Activated naive CD4-positive, alpha-beta T cell (primary cell): ENCODE measurements at places on chromosomes 5 and 9.

DNA sequence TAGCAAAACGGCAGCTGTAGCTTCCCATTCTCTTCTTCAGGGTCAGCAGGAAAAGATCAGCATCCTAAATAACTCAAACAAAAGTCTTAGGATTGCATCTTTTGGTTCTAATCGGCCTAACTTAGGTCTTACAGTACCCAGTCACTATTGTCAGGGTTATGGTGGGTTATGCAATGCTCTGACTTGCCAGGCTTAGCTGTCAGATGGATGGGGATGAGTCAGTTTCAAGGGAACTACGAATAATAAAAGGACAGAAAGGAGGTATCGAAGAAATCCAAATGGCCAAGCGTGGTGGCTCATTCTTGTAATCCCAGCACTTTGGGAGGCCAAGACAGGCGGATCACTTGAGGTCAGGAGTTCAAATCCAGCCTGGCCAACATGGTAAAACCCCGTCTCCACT, 46.5 kb downstream of the PPP1R2B start:
- DNase-seq = no peak

- DNase-seq = no peak
Observed at GRCh38 chr5:132420706-132421272, 51.3 kb downstream of the SLC22A5 start.

- no peak for DNase-seq
Observed at GRCh38 chr5:114192108-114192507, 169.8 kb upstream of the KCNN2 start.

GRCh38 chr5:100623719-100624118, 88.5 kb downstream of the FAM174A start:
- no peak for DNase-seq

DNA sequence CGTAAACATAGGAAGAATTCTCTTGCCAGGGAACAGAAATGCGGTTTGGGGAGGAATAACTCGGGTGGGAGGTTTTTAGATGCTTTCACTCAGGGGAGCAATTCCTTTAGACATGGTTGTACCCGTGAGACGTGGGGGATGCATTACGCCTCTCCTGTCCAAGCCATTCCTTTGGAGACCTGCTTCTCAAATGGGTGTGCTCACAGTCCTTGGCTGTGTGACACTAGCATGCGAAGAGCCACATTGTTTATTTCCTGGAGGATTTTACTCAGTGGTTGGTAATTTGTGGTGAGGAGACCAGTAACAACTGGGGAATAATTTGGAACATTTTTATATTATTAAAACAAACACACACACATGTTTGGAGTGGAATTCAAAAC, 18.5 kb downstream of the COL15A1 start:
- DNase-seq = no peak

GRCh38 chr9:79665931-79666330, 94.2 kb downstream of the TLE4 start:
- DNase-seq = no peak

GRCh38 chr9:70574151-70574837, 159.8 kb upstream of the KLF9 start:
- DNase-seq = no peak

- DNase-seq = no peak
Observed at GRCh38 chr5:75721573-75721972, 4.3 kb upstream of the POC5 start.

- DNase-seq = no peak
Observed at GRCh38 chr5:74624931-74625505, 15.5 kb downstream of the ENC1 start.

GRCh38 chr5:140549237-140550144, 2.0 kb downstream of the EIF4EBP3 start:
- DNase-seq = no peak

DNA sequence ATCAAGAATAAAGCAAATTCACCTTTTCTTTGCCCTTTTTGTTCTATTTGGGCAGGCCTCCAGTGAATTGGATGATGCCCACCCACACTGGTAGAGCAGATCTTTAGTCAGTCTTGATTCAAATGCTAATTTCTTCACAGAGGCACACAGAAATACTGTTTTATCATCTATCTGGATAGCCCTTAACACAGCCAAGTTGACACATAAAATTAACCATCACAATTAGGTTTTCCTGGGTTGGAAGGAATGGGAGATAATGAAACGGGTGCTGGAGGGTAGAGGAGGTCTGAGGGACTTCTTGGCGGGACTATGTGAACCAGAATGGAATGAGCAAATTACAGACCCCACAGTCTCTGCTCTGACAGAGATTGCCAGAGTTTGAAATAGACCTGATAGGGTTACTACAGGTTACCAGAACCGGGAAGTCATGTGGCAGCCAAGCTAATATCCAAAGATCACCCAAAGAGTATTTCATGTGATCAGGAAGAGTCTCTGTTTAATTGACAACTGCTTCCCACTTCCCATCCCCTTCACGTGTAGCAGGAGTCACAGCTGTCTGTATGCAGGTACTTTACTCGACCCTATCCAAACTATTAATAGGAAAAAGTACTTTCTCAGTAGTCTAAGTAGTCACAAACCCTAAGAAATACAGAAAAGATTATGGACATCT, 20.0 kb upstream of the TMEM161B start:
- no peak for DNase-seq

DNA sequence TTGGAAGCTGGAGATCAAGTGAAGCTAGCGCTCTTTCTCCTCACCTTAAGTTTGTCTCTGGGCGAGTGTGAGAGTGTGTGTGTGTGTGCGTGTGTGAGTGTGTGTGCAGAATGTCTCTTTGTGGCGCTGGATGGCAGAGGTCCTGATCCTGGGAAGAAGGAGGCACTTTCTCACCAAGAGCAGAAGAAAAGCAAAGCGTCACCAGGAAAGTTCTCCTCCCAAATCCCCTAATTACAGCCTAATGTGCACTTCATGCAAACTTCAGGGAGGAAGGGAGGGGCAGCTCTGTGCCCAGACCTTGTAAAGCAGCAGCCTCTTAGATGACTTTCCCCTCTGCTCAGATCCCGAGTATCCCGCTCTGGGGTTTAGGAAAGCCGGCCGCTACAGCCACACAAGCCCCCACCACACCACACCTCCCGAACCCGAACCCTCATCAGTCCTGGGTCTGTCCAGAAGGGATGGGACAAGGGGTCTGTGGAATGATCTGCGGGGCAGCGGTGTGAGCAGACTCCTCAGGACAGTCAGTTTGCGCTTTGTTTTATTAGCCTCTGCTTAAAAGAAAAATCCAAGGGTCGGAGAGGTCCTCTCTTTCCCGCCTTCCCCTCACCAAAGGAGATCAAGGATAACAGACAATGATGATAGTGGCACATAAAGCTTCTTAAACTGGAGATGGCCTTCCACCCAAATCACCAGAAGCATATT, at the start of gene HAPLN1:
HAPLN1 (minus strand) TSS at position 20 of the 702 bp plus-strand sequence. CDS start 47,332 bp downstream, outside the sequence.
- DNase-seq = no peak

DNA sequence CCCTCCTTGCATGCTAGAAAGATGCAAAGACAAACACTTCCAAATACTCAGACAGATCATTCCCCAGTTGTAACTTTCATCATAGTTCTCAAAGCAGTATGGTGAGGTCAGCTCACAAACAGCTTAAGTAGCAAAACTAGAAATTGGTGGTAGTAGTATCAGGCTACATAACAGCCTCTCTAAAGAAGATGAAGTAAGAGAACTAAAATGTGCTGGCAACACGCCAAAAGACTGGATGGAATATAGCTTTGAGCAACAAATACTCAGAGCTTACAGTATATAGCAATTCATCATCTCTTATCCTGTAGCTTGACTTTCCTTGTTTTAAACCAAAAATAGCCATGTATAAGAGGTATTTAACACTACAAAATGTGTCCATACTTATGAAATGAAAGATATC, 7.5 kb downstream of the PFDN1 start:
- DNase-seq = no peak

DNA sequence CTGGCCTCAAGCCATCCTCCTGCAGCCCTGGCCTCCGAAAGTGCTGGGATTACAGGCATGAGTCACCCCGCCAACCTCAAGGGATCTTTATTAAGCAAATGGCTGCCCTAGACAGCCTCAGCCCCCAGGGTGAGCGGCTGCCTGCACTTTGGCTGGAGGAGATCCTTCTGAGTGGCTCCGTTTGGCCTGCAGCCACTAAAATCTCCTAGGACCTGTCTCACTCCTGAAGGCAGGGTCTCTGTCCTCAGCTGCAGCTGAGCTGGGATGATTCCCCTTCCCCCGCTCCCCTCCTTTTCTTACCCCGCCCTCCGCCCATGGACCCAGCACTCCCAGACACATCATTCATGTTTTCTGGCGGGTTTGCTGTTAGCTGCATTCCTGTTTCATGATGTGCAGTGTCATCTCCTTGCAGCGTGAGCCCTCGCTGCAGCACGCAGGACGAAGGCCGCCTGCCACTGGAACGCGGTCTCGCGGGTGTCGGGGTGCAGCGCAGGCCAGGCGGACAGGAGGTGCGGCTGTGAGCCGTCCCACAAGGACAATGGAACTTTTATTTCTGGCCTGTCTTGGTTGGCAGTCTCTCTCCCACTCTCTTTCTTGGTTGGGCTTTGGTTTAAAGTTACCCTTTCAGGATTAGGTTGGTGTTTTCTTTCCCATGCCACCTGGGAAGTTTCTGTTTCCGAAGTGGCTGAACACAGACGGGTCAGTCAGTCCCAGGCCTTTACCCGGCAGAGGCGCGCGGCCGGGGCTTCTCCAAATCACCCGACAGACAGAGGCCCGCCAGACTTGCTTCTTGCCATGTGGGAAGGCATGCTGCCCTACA, 137.1 kb downstream of the FOXD1 start:
- no peak for DNase-seq

DNA sequence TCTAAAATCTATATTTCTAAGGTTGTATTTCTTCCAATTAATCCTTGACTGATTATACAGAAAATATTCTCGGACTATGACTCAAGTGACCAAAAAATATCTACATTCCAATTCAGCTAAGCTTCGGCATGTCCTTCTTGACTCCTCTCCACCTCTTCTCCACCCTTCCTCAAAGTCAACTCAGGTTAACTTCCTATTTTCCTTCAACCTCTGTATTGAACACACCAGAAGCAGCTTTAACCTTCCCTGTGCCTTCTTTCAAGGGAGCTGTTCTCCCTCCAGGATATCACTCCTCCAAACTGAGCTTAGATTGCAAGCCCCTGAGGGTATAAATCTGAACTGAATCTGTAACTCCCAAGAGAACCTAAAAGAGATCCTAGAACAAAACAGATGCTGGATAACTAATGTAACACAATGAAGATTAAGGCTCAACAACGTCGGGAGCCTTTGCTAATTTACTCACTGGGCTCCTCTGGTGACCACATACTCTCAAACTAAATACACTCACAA, 1.1 kb downstream of the SLCO4C1 start:
- no peak for DNase-seq

DNA sequence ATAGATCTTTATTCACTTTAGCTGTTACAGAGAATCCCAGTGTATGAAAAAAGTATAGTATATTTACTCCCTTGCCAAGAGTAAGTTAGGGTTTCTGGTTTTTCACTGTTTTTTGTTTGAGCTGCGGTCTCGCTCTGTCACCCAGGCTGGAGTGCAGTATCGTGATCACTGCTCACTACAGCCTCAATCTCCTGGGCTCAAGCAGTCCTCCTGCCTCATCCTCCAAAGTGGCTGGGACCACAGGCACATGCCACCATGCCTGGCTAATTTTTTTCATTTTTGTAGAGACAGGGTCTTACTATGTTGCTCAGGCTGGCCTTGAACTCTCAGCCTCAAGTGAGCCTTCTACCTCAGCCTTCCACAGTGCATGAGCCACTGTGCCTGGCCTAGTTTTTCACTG, 3.0 kb downstream of the RAI14 start:
- no peak for DNase-seq

DNA sequence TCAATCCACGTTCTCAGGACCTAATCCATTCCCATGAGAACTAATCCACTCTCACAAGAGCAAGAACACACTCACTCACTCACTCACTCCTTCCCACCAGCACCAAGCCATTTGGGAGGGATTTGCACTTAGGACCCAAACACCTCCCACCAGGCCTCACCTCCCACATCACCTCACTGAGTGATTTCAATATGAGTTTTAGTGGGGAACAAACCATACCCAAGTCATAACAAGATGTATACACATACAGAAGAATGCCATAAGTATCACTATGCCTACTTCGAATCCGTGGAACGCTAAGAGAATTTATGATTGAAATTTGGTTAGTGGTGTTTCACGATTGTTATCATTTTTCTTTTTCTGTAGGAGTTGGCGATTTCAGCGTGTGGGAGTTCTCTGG, 29.3 kb upstream of the CTSL start:
- no peak for DNase-seq

DNA sequence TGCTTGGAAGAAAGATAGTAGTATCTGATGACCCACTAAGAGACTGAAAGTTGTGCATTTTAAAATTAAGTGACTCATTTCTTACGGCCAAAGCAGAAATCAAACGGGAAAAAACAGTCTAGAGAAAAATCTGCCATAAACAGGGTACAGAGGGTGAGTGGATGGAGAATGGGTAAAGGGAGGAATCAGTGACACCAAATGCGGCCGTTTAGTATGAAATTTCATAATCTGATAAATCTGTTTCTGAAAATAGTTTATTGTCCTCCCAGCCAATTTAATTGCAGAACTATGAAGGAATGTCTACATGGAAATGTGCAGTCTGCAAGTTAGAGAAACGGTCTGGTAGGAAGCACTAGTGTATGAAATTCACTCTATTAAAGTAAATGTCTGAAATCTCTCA, 39.5 kb downstream of the ADAMTS12 start:
- no peak for DNase-seq

GRCh38 chr9:20980832-20981455, 50.5 kb downstream of the HACD4 start:
- no peak for DNase-seq

- no peak for DNase-seq
Observed at GRCh38 chr5:115480271-115480670, 64.3 kb downstream of the FEM1C start.

GRCh38 chr5:66171349-66172344, 27.5 kb downstream of the SREK1 start:
- peak; percentile 3 for DNase-seq

- no peak for DNase-seq
Observed at GRCh38 chr9:133583586-133583985, 25.6 kb downstream of the FAM163B start.

- no peak for DNase-seq
Observed at GRCh38 chr5:42852826-42853225, 41.1 kb upstream of the SELENOP start.

DNA sequence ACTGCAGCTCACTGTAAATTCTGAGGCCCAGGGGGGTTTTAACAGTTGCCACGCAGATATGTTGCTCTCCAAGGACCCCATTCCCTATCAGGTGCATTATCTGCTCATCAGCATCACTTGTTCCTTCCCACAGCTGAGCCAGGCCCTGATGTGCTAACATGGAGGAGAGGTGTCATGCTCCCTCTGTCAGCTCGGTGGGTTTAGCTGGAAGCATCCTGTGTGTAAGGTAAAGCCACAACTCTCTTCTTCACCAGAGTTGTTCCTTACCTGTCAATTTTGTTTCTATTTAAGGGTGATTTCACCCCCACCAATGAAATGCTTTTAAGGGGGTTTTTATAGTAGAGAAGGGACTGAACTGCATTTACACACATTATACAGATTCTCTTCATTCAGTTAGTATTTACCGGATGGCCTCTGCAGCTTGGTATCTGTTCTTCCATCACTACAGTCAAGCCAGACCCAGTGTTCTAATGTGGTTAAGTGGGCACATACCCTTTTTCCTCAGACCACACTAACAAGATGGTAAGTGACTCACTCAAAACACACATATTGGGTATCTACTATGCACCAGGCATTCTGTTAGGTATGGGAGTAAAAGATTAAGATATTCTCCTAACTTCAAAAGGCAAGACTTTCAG, 205.4 kb downstream of the DCP2 start:
- DNase-seq = no peak

GRCh38 chr5:27944471-27944870, 906.1 kb upstream of the CDH9 start:
- no peak for DNase-seq
